CD4-positive, alpha-beta T cell treated with Interleukin-2 at 100 ng/mL for 4 hours (primary cell): ENCODE measurements at places on chromosomes 11 and 22.
A peak's percentile ranks its signal among the peaks of the same experiment; 100 is the strongest.

- DNase-seq = no peak
These were observed 876.0 kb downstream of the METTL15 start for GRCh38 chr11:28984231-28984630.

GRCh38 chr11:96006037-96006436 is 82.1 kb upstream of the MTMR2 start:
- no peak for DNase-seq

DNA sequence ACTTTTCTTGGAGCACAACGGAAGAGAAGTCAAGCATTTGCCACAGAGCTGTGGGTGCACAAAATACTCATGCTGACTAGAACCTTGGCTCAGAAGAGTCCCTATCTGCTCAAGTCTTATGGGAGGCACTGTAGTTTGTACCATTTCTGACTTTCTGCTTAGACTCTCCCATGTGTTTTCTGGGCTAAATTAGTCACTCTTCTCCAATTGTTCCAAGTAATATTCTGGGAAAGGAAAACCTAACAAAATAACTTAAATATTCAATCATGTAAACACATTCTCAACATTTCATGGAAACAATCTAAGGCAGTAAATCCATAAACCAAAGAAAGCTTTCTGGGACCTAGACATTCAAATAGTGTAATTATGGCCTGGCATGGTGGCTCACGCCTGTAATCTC is 220.7 kb downstream of the SWAP70 start:
- DNase-seq = no peak

DNA sequence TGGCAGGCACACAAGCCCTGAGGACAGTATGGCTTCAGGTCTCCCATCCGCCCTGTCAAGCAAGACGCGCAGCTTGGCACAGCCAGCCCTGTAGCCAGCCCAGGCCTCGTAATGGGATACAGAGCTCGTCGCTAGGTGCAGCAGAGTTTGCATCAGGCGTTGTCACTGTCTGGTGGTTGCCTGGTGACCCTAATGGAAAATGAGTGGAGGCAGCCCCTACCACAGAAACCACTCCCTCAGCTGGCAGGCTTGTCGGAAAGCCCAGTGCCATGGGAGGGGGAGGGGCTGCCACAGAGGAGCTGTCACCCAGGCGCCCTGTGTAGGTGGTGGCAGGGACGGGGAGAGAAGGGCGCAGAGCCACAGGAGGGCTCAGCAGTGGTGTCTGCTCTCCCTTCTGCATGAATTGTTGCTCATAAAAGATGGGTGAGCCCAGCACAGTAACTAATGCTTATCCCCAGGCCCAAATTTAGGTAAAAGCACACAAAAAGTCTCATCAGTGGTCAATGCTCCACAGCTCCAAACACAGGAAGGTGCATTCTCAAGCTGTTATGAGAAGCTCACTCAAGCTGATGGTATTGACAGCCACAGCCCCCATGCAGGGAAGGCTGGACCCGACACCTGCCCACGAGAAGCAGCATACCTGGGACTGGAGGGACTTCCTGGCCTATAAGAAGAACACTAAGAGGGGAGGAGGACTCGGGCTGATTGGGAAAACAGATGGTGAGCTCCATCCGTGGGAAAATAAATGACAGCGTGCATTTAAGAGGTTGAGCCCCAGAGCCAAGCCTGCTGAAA is 164.6 kb downstream of the ETS1 start:
- peak; percentile 93 for DNase-seq

DNA sequence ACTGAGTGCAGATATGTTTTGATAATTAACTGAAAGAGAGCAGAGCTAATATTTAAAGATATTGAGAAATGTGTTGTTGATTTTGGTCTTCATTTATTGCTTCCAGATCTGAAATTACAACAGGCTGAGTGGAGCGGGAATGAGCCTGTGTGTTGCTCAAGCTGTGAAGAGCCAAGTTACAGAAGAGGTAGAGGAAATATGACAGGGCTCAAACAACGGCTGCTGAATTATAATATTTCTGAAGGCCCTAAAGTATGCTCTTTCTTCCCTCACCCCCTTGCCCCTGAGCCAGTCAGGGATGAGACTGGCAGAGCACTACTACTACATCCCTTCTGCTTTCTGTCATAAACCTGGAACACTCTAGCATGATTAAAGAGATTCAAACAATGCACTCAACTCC is 115.6 kb downstream of the FANCF start:
- no peak for DNase-seq

DNA sequence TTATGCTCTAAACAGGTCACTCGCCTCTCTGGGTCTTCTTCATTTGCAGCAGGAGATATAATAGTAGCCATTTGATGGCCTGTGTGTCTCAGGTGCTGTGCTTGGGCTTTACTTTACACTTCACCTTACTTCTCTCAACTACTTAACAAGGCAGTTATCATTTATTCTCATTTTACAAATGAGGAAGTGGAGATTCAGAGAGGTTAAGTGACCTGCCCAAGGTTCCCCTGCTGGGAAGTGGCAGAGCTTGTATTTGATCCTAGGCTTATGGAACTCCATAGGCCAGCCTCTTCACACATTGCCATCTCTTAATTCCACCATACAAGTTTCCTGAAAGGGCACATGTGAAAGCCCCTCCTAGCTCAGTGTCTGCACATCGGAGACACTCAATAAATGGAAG is 30.4 kb downstream of the FAM181B start:
- no peak for DNase-seq
